ENCODE measurements at places on chromosomes 6 and 20.

DNA sequence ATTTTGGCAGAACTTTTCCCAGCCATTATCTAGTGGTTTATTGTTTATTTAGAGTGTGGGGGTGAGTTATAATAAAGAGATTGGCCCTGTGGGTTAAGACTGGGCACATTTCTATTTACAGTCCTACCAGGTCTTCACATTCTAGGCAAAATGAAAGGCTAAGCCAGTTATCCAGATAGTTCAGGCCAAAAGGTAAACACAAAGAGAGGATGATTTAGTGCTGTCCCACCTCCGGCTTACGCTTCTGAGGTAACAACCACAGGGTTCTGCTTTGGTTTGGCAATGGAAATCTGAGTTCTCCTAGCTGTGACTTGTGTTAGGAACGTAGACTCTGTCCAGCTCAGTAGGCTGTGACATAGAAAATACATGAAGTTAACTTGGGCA lies 50.3 kb upstream of the PTPRK start:
- DNase-seq: no peak

DNA sequence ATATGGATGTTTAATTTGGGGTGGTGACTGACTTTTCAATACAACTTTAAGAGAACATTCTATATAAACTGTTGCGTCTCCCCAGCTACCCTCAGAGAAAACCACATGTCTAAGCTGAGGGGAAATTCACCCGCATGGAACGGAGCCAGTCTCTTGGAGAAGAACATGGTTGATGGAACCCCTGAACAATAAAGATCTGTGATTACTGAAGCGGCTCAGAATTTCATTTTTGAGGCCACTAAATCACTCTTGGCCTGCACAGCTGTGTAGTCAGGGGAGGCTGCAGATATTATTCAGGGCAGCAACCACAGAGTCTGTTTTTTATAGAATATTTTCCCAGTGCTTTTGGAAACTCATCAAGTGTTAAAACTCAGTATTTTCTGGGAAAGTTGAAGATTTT lies 73.8 kb downstream of the EYA4 start:
- no peak for DNase-seq

DNA sequence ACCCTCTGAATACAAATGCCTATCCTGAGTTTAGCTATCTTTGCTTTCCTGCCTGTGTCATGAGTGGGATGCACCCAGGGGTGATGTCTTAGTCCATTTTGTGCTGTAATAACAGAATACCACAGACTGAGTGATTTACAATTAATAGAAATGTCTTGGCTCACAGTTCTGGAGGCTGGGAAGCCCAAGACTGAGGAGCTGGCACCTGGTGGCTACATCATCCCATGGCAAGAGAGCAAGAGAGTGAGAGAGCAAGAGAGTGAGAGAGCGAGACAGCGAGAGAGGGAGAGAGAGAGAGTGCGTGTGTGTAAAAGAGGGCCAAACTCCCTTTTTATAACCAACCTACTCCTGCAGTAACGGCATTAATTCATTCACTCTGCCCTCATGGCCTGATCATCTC lies 76.8 kb downstream of the PRDM1 start:
- DNase-seq: no peak

GRCh38 chr20:24458436-24458835 lies 11.0 kb upstream of the SYNDIG1 start:
- no peak for DNase-seq

- DNase-seq: no peak
Observed at GRCh38 chr6:16729183-16729691, 32.0 kb downstream of the ATXN1 start.

DNA sequence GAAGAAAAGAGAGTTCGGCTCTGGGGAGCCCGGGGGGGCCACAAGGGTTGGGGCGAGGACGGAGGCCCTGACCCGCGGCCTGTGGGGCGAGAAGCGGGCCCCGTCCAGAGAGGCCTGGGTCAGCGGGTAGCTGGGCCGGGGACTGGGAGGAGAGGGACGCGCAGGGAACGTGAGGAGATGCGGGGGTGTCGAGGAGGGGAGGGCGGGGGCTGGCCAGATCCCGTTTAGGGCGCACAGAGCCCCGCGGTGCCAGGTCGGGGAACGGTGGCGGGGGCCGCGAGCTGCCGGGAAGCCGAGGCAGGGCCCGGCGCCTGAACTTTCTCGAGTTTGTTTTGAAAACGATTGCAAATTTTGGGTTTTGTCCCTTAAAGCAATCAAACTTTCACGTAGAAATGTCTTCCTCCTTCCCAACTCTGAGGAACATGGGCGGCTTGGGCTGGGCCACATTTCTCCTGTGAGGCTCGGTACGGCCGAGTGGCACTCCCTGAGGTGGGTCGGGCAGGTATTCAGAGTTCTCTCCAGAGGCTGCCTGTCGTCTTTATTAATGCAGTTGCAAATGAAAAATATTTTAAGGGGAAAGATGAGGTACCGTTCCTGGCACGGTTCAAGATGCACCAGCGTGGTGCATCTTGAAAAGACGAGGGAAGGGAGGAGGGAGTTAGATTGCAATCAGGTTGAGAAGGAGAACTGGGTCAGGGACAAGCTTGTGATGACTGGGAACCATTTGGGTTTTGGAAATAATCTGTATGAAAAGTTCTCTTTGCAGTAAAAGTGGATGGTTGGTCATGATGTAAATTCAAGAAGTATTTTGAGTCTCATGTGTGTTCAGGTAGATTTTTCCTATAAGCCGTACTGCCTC lies 972 bp downstream of the RNF8 start:
- DNase-seq: peak; percentile 7

DNA sequence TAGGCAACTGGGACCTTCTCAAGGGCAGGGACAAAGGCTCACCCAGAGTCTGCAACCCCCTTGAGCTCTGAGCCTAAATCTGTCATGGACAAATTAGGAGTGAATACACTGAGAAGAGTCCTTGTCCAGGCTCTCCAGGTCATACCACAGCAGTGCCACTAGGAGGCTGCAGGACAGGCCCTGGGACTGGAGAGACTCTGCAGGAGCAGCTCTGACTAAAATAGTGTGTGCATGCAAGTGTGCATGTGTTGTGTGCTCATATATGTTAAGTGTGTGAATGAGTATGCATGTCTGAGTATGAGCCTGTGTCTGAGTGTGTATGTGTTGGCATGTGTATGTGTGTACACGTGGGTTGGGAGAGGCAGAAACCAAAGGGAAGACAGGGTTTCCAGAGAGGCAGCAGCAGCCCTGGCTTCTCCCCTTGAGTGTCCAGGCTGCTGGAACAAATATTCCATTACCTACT lies 27.1 kb downstream of the MRPL14 start:
- DNase-seq: no peak

- no peak for DNase-seq
Observed at GRCh38 chr6:119902681-119903080, 553.1 kb upstream of the MAN1A1 start.

DNA sequence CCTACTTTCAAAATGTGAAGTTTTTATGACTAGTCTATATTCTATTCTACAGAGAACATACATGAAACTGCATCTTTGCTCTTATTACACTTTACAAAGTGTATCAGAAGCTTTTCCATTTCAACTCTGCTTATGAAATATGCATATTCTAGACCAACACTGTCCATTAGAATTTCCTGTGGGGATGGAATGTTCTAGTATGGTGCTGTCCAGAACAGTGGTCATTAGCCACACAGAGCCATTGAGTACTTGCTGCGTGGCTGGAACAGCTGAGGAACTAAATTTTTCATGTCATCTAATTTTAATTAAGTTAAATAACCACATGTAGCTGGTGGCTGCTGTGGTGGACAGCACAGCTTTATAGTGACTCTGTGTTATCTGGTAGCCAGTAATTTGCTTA lies 105.9 kb upstream of the PDE10A start:
- no peak for DNase-seq

DNA sequence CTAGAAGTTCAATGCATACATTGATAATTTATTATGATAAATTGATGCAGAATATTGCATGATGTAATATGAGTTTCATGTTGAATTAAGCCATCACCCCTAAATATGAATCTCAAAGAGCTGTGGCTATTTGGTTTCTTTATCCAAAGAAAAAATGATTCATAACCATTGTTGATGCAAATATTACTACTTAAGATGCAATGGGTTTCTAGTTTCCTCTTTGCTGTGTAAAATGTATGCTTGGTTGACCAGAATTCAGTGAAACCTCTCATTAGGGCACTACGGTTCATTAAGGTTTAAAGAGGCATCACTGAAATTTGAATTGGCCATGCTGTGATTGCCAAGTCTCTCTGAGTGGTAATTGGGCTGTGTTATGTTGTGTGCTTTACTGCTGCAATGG lies 492.5 kb upstream of the FLRT3 start:
- no peak for DNase-seq

DNA sequence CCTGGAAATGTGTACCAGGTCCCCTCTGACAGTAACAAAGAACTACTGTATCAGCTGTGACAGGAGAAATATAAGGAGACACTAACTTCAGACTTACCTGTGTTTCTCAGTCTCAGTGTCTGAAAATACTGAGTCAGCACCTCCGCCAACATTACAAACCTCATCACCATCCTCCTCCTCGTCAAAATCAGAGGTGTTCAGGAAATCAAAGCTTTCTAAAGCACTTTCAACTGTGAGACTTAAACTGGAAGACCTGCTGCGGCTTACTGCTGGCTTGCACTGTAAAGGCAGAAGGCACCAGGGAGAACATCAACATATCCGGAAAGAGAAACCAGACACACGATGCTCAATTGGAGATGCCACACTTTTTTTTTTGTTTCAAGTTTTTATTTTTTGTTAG lies 40.3 kb upstream of the ARMH2 start:
- no peak for DNase-seq

DNA sequence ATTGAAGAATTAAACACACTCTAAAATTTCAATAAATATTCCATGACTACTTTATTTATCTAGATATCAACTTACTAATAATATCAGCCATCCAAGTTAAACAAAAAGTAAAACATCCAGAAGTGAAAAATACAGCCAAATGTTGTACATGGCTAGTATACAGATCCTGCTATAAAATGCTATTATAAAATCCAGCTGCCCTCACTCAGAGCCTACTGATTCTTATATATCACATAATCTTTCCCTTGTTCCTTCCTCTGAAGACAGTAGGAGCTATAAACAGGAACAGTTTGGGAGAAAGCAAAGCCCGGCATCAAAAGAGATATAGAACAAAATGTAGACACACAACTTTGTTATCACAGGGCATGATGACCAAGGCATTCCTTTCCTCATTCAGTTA lies 212.9 kb downstream of the PLCB4 start:
- DNase-seq: no peak

GRCh38 chr6:53857318-53858094 lies 62.7 kb downstream of the LRRC1 start:
- no peak for DNase-seq

DNA sequence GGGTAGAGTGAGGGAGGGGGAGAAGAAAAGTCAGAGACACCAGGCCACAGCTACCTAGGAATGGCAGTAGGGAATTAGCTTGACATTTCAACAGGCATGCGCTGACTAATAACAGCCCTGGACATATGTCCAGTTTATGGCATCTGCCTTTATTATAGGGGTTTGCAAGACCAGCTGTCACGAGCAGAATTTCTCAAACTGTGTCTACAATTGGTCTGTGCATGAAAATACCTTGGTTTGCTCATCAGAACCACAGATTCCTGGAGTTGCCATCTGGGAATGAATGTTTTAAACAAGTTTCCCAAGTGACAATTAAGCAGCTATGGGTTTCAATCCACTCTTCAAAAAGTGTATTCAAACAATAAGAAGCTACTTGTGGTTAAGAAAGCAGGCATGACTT lies 110.3 kb upstream of the ENPP5 start:
- no peak for DNase-seq

- DNase-seq: no peak
Observed at GRCh38 chr6:142700671-142701312, 244.2 kb downstream of the HIVEP2 start.

GRCh38 chr20:63411151-63411897 lies 50.2 kb upstream of the CHRNA4 start:
- DNase-seq: no peak

DNA sequence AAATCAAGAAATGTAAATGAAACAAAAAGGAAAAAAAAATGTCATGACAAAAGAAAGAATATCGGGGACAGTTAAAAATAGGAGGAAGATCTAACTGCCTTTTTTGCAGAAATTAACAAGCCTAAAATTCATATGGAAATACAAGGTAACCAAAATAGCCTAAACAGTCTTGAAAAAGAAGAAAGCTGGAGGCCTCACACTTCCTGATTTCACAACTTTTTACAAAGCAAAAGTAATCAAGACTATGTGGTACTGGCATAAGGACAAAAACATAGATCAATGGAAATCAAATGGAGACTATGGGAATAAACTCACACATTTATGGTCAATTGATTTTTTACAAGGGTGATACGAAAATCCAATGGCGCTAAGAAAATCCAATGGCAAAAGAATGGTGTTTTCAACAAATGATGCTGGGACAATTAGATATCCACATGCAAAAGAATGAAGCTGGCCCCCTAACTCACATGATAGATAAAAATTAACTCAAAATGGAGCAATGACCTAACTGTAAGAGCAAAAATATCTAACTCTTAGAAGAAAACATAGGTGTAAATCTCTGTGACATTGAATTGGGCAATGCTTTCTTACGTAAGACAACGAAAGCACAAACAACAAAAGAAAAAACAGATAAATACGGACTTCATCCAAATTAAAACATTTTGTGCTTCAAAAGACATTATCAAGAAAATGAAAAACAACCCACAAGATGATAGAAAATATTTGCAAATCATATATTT lies 24.5 kb downstream of the MAP3K5 start:
- no peak for DNase-seq

GRCh38 chr20:58981628-58982364 lies 740 bp downstream of the NELFCD start:
- no peak for DNase-seq

DNA sequence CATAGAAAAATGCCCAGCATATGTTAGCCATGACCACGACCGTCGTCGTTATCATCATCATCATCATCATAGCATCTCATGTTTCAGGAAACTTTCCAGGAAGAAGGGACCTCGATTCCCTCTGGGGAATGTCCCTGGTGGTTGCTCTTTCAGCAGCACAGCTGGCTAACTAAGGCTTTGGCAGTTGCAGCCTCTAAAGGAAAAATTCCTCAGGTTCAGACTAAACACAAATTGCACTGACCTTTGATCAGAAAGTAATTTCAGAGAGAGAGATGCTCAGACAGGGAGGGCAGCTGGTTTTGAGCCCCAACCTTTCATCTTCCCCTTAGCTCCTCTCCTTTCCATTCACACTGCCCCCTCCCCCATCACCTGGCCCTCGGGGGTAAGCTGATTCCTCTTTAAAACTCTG lies 5.6 kb upstream of the CFB start:
- no peak for DNase-seq

DNA sequence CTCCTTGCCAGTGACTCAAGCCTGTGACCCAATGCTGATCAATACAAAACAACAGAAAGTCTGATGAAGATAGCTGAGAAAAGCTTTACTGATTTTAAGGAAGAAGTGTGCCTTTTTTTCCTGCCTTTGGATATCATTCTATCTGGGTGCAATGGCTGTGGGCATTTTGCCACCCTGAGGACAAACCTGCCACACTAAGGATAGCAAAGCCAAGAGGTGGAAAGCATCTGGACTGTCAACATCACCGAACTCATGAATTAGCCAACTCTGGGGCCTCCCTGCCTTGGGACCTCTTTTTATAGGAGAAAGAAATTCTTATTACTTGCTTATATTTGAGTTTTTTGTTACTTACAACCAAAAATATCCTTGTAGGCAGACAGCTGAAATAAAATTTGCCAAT lies 19.9 kb downstream of the RALGAPA2 start:
- DNase-seq: no peak

- no peak for DNase-seq
Observed at GRCh38 chr6:102115911-102116310, 722.4 kb downstream of the GRIK2 start.

- no peak for DNase-seq
Observed at GRCh38 chr6:68990317-68990716, 355.2 kb downstream of the ADGRB3 start.

Data from activated T-cell treated with anti-CD3 and anti-CD28 coated beads, Interleukin-2, amount 50 U/mL, for 4 hours (primary cell).